ENCODE measurements at places on chromosomes 6 and 20.
A peak's percentile ranks its signal among the peaks of the same experiment; 100 is the strongest.

- DNase-seq: no peak
Observed at GRCh38 chr6:38480036-38480435, 159.7 kb downstream of the BTBD9 start.

- DNase-seq: no peak
Observed at GRCh38 chr6:155050311-155050710, 55.2 kb downstream of the TIAM2 start.

DNA sequence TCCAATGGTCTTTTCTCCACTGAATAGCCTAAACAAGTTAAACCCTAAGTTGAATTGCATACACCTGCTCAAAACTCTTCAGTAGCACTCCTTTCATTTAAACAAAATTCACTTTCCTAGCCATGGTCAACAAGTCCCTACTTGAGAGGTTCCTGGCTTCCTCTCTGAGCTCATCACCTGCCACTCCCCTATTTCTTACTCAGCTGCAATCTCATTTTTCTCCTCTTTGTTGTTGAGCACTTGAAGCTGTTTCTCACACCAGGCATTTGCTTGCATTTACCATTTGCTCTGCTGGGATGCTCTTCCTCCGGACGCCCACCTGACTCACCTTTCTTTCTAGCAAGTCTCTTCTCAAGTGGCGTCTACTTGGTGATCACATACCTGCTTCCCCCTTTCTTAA, 38.5 kb downstream of the EDN1 start:
- DNase-seq: no peak

GRCh38 chr20:19583532-19584175, 174.4 kb upstream of the RIN2 start:
- peak; percentile 3 for DNase-seq

GRCh38 chr6:13917141-13917540, 7.6 kb upstream of the RNF182 start:
- no peak for DNase-seq

DNA sequence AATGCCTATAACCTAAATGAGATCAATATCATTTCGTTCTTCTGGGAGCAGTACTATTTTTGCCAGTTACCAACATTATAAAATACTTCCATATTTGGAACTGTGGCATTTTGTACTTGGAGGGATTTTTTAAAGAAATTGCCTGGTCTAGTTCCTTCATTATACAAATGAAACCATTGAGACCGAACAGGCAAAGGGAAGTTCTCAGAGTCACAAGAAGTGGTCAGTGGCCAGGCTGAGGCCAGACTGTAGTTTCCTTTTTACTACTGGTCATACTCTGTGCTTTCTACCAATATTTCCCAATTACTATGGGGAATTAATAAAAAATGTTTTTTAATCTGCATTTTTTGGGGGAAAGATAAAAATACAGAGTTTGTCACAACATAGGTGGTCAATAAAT, 332.0 kb downstream of the NRN1 start:
- DNase-seq: no peak

DNA sequence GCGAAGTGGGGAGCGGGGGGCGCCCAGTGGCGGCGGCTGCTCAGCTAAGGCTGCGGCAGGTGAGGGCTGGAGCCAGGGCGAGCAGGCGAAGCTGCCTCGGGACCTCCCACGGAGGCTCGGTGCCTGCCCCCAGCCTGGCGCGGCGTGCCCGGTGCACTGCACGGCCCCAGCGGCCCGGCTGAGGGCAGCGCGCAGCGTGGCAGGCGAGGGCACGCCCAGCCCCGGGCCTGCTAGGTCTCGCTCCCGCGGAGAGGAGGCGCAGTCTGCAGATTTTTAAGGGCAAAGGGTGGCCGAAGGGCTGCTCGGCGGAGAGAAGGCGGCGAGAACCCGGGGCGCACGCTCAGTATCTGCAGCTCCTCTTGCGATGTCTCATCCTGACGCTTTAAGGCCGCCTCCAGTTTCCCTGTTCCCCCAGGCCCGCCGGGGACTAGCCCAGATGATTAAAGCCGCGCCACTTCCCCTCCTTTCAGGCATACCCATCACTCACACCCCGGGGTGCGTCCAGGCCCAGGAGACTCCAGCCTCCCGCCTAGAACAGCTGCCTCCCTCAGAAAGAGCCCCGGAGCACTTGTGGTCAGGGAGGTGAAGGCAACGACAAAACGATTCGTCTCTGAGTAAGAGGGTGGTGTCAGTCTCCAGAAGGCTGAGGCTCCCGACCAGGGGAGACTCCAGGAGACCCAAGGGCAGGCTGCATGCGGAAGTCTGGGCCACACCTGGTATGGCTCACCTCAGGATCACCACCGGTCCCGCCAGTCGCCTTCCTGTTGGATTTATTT, at the start of gene FERMT1:
TSS of gene FERMT1 (minus strand) at position 158 of the 776 bp plus-strand sequence. CDS start 3,476 bp downstream, outside the sequence.
- DNase-seq: no peak

DNA sequence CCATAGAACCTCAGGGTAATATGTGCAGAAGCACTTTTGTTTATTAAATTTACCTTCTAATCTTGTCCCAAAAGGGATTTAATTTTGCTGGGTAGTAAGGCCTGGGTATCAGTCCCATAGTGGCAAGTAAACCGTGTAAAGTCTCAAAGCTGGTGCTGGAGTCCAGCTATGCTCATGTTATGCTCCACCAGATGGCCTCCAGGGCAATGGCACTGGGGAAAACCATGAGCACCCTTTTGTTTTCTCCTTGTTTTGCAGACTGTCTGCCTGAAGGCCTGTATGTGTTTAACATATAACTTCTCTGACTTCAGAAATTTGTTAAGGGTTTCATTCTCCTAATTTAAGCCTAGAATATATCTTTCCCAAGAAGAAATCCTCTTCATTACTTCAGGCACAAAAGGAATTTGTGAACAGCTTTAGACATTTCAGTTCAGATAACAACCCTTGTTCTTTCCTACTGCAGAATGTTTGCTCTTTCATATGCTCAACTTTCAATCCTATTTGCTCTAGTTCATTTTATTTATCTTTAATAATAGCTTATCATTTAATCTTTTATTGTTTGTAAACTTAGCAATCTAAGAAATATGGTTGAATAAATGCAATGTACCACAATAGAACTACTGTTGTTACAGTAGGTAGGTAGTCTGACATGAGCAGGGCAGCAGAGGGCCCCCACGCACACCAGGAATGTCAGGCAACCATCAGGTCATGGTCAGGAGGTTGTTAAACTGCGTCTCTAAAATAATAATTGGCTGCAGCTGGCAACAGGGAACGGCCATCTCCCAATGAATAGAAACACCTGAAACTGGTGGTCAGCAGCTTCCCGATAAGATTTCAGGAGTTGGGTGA, 162.8 kb downstream of the TENT5A start:
- no peak for DNase-seq

GRCh38 chr20:63160641-63161175, 55.2 kb downstream of the YTHDF1 start:
- no peak for DNase-seq

- DNase-seq: no peak
Observed at GRCh38 chr6:168498161-168498843, 57.3 kb downstream of the SMOC2 start.

DNA sequence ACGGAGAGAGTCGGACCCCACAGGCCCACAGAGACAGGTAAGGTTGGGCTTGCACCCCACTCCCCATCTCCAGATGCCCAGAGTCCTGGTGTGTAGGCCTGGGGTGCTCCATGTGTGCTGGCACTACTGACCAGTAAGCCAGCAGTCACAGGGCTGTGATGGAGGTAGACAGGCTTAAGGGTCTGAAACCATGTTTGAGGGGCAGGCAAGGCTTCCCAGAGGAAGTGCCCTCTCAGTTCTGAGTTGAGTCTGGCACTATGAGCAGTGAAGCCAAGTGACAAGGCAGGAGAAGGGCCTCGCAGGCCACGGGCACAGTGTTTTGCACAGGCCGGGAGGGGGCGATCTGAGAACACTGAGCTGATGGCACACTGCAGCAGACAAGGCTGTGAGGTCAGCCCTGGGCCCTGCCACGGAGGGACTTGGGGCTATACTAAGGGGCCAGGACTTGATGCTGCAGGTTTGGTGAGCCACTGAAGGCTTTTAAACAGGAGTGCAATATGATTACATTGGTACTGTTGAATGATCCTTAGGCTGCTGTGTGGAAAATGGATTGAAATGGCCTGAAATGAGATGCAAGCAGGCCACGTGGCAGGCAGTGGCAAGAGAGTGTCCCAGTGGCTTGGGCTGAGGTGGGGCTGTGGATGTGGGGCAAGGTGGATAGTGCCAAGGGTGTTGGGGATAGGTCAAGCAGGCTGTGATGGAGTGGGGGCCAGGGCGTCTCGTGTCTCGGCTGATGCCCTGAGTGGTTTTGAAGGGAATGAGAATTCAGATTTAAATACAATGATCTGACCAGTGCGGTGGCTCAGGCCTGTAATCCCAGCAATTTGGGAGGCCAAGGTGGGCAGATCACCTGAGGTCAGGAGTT, 20.3 kb downstream of the TTBK1 start:
- DNase-seq: peak; percentile 61

DNA sequence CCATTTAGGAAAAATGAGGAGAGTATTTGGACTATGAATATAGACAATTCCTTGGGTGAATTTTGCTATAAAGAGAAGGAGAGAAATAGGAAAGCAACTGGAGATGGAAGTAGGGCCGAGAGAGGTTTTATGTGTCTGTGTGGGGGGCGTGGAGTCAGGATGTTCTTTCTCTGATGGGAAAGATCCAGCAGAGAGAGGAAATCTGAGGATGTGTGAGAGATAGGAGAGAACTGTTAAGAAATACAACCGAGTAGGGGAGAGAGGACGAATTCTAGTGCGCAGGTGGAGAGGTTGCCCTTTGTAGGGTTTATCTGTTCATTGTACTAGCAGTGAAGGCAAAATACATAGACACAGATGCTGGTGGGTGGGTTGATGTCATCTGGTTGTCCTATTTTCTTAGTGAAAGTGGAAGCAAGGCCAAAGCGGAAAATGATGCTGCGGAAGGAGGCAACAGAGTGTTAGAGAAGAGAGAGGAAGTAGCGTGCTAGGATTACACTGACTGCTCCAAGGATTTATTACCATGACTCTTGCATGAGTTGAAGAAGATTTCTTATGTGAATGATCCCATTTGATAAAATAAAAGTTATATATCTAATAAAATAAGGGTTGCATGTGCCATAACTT, 57.7 kb downstream of the CLVS2 start:
- DNase-seq: no peak

GRCh38 chr6:116512111-116512559, 696 bp downstream of the CALHM5 start:
- DNase-seq: no peak

- DNase-seq: no peak
Observed at GRCh38 chr20:57262301-57262700, 4.1 kb downstream of the BMP7 start.

DNA sequence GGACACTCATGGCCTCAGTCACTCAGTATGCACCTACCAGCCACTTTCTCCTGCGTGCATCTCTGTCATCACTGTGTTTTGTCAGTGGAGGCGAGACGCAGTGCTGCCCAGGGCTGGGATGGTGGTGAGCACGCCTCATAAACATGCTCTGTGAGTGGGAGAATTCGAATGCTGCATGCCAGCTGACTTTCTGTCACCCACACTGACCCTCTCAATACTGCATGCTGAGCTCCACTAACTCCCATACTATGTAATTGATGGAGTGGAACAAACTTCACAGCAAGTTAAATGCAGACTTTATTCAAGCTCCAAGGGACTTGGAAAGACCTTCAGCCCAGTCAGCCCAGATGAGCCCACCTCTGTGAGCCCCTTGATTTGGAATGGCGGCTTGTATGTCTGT, 22.7 kb upstream of the GGTLC1 start:
- DNase-seq: no peak

DNA sequence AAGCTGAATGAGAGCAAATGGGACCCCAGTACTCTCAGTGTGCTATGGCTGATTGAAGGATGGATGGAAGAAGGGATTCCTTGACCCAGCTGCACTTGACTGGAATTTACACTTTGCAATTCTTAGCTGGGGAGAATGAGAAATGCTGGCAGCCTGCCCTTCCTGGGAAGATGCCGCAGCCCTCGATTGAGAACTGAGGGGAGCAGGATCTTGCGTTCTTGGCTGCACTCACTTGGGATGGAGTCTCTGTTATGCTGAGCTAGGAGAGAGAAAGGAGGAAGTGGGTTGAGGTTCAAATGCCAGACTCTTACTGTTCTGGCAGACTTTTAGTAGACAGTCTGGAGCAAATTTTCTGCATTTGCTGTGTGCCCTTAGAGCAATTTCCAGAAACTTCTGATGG, 221.2 kb downstream of the FNDC1 start:
- no peak for DNase-seq

GRCh38 chr6:136527831-136528230, 22.4 kb downstream of the MAP7 start:
- no peak for DNase-seq

DNA sequence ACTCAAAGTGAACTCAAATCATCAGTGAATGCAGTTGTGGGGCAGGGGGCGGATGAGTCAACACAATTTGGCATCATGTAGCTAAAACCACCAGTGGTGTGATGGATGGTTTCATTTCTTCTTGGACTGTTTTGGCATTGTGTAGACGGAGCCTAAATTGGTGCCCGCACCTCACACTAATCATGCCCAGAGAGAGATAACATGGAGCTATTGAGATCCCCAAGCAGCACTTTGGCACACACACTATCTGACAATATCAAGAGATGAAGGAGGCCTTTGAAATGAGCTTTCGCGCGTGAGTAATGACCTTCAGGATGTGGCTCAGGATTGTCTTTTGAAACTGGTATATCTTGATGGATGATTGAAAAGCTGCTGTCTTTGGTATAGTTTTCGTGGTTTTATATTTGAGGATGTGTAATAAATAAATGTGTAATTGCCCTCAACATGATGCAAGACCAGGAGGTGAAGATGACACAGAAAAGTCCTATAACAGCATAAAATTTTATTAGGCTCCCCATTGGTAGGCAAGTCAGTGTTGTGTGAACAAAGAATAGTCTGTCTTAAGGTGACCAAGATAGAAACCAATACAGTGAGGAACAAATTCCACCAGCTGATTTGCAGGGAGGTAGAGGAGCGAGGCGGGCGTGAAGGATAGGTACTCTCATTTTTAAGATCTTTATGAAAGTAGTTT, 174.2 kb downstream of the TSHZ2 start:
- DNase-seq: no peak

- DNase-seq: no peak
Observed at GRCh38 chr20:8393381-8393780, 261.3 kb downstream of the PLCB1 start.

DNA sequence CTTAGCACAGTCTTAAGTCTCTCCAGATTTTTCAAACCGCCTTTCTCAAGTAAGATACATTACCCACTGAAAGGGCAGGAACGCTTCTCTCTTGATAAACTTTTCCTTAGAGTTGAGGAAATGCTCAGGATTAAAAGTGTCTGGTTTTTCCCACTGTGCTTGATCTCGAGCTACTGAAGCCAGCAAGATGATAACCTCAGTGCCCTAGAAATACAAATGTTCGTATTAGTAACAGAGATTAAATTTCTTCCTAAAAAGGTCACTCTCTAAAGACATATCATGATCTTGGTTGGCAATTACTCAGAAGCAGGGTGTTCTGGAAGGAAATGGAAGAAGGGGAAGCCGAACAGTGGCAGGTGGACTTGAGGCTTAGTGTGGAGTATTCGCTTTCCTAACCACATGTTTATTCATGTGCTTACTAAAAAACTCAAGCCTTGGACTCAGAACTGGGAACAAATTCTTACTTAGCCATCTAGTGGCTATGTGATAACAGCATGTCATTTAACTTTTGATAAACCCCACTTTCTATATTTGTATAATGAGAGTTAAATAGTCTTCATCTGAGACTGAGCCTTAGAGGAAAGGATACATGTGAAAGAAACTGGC, 20.1 kb downstream of the C6orf141 start:
- DNase-seq: no peak
